ENCODE measurements at places on chromosomes 1 and 21. TPM values are rescaled to one million over a fixed set of nuclear protein-coding genes. Genes with fewer than 3 reads are reported as not detected.

FAAP20 gene
- total RNA-seq, result 92.2 TPM

SMCP gene
- not detected for total RNA-seq

CRP gene
- total RNA-seq, result not detected

KCTD3 gene
- total RNA-seq, result 49.2 TPM

TRAF5 gene
- total RNA-seq, result 46.6 TPM

KLHDC7A gene
- total RNA-seq, result 0.04 TPM

RYR2 gene
- 6.1 TPM for total RNA-seq

C1QB gene
- not detected for total RNA-seq

KAZN gene
- total RNA-seq, result 36.3 TPM

HSF2BP gene
- 5.1 TPM for total RNA-seq

SRGAP2 gene
- total RNA-seq, result 50.7 TPM

FOXD3 gene
- not detected for total RNA-seq

PDE4B gene
- 21.0 TPM for total RNA-seq

SPATA46 gene
- not detected for total RNA-seq

MRPS21 gene
- 65.6 TPM for total RNA-seq

LRRC53 gene
- not detected for total RNA-seq

OPTC gene
- total RNA-seq, result not detected

Data from mesothelial cell of epicardium (in vitro differentiated cells).